ENCODE measurements at places on chromosomes 2 and 18. TPM values are rescaled to one million over a fixed set of nuclear protein-coding genes. Genes with fewer than 3 reads are reported as not detected.

MYOM1 gene
- polyA plus RNA-seq: 6.9 TPM

EPHA4 gene
- 69.1 TPM for polyA plus RNA-seq

- DNase-seq: no peak
Measured at GRCh38 chr2:10258326-10258725, 44.4 kb upstream of the HPCAL1 start.

GRCh38 chr18:22318745-22319407 is 98.8 kb downstream of the CTAGE1 start:
- no peak for DNase-seq

DNA sequence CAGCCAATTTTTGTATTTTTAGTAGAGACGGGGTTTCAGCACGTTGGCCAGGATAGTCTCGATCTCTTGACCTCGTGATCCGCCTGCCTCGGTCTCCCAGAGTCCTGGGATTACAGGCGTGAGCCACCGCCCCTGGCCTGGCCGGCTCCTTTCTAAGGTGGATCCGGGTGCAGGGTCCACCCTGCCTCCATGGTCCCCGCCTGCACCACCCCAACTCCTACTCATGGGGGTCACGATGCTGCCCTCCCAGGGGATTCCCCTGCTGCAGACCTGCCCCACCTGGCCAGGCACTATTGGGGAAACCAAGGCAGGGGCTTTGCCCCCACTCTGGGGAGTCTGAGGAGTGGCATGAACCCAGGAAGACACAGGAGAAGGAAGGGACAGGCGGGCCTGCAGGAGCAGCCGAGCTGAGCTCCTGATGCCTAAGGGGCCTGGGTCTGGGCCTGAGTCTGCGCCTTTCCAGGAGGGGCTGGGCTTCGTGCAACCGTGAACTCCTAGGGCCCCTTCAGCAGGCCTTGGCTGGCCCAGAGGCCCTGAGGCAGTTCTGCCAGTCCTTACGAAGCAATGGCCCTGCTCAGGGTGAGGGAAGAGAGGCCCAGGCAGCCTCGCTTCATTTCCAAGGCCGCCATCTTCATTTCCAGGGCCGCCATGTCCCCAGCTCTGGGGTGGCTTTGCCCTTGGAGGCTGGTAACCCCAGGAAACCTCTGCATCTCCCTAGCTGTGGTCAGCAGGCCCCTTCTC is 67.2 kb upstream of the SMAD7 start:
- no peak for DNase-seq

GRCh38 chr2:36360063-36360462 is 4.5 kb downstream of the CRIM1 start:
- no peak for DNase-seq

DNA sequence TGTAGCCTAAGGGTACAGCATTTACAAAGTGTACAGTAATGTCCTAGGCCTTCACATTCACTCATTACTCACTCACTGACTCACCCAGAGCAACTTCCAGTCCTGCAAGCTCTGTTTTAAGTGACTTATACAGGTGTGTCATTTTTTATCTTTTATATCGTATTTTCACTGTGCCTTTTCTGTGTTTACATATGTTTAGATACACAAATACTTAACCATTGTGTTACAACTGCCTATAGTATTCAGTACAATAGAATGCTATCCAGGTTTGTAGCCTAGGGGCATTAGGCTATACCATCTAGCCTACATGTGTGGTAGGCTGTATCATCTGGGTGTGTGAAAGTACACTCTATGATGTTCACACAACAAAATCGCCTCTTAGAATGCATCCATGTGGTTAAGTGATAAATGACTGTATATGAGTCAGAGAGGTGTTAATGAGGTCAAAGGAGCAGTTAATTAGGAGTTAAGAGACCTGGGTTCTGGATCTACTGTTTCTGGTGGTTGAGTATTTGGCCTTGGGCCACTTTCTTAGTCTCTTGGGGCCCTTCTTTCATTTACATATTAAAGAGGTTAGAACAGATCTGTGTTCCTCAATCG is 149.1 kb downstream of the GREB1L start:
- no peak for DNase-seq

All from right renal pelvis (tissue), 4 donors.